ENCODE measurements at places on chromosomes 13 and 19.

GRCh38 chr13:109309625-109310363 lies 476.6 kb downstream of the IRS2 start:
- no peak for DNase-seq

- DNase-seq = peak; percentile 84
These were observed 138.2 kb downstream of the SLC7A1 start for GRCh38 chr13:29457299-29457698.

DNA sequence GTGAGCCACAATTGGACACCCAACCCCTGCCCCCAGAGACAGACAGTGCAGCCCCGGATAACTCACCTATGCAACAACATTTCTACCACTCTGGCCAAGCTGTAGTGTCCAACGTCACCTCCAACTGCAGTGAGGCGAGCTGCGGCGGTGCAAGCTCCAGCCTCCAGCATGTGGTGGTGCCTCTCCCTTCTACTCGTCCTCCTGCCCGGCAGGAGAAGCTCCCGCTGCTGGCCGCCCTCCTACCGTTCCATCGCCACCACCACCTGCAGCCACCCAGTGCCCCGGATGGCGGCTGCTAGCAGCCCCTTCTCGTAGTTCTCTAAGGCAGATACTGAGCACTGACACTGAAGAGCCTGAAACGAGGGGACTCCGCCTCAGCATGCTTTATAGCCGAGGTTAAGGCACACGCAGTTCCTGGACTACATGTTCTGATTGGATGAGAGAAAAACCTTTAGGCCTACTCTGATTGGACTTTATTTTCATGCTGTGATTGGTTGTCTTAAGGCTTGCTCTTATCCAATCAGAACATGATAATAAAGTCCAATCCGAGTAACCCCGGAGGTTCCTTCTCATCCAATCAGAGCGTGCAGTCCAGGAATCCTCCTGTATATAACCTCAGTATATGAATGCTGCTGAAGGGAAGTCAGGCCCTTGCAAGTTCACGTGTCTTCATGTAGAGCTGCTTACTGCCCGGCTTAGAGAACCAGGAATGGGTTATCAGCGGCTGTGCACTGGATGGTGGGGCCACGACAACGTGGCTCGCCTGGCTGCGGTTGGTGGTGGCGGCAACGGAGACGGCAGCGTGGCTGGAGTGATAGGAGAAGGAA lies 63.5 kb downstream of the TUBA3C start:
- no peak for DNase-seq

GRCh38 chr19:57321116-57321515 lies 844 bp downstream of the ZNF543 start:
- no peak for DNase-seq

DNA sequence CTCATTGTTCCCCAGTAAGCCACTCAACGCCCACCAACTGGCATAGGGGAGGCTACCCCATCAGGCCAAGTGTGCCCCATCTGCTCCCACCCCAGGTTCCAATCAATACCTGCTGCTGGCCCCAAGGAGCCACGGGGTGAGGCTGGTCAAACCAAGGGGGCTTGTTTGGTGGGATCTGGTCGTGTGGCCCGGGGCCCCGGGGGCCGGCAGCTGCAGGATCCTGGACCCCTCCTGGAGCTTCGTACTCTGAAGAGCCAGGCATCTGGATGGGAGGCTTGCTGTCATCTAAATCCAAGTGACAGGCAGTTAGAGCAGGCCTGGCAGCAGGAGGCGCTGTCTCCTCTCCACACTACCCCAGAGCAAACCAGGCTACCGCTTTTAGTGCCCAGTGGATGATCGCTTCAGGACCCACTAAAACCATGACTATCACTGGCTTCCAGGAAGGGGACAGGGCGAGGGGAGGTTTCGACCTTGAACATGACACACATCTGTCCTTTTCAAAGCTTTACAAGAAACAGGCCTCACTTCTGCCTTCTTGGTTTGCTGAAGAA lies 14.2 kb downstream of the CHERP start:
- DNase-seq = no peak
